ENCODE measurements at places on chromosomes 3 and 15.

- DNase-seq = no peak
Measured at GRCh38 chr3:133781570-133781969, 24.0 kb upstream of the SRPRB start.

GRCh38 chr15:85788771-85789495 lies 5.8 kb downstream of the KLHL25 start:
- DNase-seq = no peak

DNA sequence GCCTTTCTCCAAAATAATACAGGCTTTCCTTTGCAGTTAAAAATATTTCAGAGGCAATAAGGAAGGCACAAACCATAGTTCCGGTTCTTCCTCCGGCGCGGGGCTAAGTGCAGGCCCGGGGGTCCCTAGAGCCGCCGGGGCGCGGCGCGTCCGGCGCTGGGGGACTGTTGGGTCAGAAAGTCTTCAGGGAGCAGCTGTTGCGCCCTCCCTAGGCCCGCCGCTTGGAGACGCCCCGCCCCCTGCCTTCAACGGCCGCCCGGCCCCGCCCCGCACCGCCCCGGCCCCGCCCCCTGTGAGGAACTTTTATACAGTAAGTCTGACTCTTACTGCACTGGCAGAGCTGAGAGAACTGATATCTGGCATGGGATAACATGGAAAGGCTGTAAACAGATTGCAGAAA lies 283.1 kb upstream of the ARL6 start:
- DNase-seq = no peak

DNA sequence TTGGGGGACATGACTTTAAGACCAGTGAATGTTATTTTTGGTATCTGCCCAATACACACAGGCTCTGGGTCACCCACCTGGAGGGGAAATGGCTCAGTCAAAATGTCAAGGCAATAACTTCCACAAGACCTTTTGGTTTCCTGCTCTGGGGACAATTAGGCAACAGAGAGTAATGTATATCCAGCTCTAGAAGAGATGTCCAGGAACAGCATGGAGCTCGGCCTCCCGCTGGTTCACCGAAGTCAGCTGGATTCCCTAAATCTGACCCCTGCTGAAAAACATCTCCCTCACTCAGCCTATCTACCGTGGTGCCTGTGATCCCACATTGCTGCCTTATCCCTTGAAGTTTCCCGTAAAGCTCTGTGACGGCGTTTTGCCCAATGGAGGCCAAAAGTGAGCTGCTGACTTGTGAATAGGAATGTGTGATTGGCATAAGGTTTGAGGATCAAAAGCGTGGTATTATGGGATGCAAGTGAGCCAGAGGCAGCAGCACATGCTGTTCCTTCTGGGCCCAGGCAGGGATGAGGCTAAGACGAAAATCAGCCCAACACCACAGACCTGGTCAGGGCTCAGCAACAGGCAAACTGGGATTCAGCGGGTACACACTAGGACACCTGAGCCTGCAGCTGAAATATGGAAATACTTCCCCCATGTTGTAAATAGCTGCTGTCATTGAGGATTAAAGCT lies 47.2 kb upstream of the SLC6A11 start:
- no peak for DNase-seq

GRCh38 chr15:99427210-99427609 lies 138.6 kb upstream of the MEF2A start:
- peak; percentile 59 for DNase-seq
